NCI-H524 treated with DMSO at 0.1 percent for 48 hours (cell line): ENCODE measurements at places on chromosomes 4 and X.

- no peak for DNase-seq
Observed at GRCh38 chr4:102586002-102586643, 85.0 kb downstream of the NFKB1 start.

DNA sequence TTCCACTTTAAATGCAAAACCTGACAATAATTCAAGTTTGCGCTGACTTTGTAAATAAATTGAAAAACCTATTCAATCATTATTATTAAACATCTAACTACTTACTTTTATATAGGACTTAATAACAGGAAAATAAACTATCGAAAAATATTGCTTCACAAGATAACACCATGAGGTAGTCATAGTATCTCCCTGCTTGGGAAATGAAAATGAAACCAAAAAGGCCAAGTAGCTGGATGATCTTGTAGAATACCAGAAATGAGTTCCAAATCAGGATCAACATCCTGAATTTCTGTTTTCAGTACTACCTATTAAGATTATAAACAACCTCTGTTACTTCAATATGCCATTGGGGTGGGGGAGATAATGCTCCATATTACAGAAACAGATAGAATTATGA lies 58.9 kb downstream of the CHIC2 start:
- no peak for DNase-seq

DNA sequence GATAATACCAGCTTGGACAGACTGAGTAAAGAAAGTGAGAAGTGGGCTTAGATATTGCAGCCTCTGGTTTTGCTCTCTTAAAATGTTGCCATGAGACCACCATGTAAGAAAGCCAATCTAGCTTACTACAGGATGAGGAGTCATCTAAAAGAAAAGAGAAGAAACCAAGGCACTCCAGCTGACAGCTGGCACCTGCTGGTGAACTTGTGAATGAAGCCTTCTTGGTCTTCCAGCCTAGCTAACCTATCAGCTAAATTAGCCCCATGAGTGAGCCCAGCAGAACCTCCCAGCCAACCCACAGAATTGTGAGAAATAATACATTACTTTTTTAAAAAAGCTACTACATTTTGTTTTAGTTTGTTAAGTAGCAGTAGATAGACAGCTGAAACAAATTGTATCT lies 154.5 kb upstream of the QRFPR start:
- no peak for DNase-seq

DNA sequence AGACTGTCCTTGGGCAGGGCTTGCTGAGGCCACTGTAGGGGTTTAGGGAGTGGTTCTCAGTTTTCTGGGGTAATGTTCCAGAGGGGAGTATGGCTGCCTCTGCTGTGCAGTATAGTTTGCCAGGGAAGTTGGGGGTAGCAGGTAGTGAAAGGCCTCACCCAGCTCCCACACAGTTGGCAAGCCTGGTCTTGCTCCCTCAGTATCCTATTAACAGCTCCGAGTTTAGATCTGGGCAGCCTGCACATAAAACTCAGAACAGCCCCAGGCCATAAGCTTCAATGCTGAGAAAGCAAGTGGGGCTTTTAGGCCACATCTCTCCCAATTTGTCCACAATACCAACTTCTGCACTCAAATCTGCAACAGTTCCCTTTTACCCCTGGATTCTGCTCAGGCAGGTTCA lies 205.2 kb downstream of the GALNTL6 start:
- no peak for DNase-seq

- no peak for DNase-seq
Observed at GRCh38 chr4:127131527-127131926, 501.2 kb upstream of the INTU start.

DNA sequence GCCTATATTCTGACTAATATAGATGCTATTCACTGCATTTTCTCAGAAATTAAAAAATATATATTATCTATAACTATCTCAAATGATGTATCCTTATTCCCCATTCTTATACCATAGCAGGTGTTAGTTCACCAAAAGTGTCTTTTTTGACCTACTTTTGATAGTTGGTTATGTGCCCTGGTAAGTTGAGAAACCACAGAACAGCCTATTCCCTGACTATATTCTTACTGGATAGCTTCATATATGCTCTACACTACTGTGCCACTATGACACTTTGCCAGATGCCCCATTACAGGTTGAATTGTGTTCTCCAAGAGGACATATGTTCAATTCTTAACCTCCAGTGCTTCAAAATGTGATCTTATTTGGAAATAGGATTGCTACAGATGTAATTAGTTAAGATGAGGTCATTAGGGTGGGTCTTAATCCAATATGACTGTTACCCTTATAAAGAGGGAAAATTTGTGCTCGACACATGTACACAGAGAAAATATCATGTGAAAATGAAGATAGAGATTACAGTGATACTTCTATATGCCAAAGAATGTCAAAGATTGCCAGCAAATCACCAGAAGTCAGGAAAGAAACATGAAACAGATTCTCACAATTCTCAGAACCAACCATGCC lies 76.1 kb downstream of the LRBA start:
- peak; percentile 58 for DNase-seq

- DNase-seq: no peak
Observed at GRCh38 chr4:1505511-1506460, 99.5 kb upstream of the NKX1-1 start.

DNA sequence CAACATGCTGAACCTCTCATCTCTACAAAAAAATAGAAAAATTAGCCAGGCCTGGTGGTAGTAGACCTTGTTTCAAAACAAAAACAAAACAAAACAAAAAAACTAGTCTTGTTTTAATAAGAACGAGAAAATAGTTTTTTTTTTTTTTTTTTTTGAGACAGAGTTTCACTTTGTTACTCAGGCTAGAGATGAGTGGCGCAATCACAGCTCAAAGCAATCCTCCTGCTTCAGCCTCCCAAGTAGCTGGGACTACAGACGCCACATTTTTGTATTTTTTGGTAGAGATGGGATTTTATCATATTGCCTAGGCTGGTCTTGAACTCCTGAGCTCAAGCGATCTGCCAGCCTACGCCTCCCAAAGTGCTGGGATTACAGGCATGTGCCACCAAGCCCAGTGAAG lies 47.7 kb upstream of the UGDH start:
- no peak for DNase-seq

GRCh38 chr4:26325191-26325590 lies 4.4 kb downstream of the RBPJ start:
- DNase-seq: no peak

GRCh38 chr4:86300516-86300915 lies 59.3 kb downstream of the MAPK10 start:
- DNase-seq: no peak

- DNase-seq: no peak
Observed at GRCh38 chr4:40377512-40378365, 42.6 kb downstream of the CHRNA9 start.

DNA sequence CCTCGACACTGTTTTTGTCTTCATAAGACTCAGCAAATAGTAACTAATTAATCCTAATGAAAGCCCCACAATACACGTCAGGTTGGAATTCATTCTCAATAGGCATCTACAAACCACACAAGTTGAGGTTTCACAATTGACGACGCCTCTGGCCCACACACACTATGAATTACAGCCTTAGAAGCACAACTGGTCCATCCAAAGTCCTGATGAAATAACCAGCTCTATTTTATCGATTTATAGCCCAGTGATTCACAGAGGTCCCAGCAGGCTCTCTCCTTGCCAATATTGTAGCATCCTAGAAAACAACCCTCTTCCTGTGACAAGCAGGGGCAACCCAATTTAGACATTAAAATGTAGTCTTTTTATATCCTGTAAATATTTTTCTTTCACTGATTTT lies 112.1 kb downstream of the NR3C2 start:
- DNase-seq: no peak

GRCh38 chr4:26721685-26722084 lies 137.8 kb downstream of the TBC1D19 start:
- no peak for DNase-seq

- no peak for DNase-seq
Observed at GRCh38 chr4:95889662-95890061, 49.8 kb downstream of the PDHA2 start.

GRCh38 chr4:77358315-77358928 lies 201.4 kb downstream of the CCNG2 start:
- DNase-seq: no peak

DNA sequence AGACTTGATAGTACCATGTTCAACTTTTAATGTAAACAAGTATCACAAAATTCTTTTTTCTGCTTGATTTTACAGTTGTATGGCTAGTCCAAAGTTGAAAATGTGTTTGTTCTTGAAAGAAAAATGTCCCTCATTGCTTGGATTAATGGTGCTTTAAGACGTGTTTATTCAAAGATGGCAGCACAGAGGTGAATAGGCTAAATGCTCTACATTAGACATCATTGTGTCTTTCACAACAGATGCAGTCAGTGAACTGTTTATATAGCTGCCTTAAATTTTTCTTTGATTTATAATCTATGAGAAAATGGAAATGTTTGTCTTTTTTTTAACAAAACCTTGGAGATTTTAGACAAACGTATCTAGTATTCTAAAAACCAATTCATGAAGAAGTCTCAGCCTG lies 137.3 kb downstream of the BMPR1B start:
- no peak for DNase-seq

DNA sequence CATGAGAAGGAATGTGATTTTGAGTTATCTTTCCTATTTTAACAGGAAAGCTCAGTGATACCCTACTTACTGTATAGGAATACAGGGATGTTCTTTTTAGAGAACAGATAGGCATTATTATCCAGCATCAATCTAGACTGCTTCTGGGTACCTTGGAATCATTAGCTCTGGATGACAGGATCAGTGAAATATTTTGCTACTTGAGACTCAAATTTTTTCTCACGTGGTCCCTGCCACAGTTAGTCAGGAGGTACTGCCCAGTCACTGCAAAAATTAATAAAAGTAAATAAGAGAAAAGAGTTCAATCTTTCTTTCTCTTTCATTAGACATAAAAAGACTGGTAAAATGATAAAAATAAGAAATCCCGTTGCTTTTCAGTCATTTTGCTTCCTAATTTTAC lies 5.5 kb downstream of the ZNF827 start:
- DNase-seq: no peak

GRCh38 chrX:3346501-3347259 lies at the start of gene MXRA5:
MXRA5 (minus strand) TSS chrX:3346652; CDS start chrX:3343833, 2,819 bp downstream.
- DNase-seq: no peak

DNA sequence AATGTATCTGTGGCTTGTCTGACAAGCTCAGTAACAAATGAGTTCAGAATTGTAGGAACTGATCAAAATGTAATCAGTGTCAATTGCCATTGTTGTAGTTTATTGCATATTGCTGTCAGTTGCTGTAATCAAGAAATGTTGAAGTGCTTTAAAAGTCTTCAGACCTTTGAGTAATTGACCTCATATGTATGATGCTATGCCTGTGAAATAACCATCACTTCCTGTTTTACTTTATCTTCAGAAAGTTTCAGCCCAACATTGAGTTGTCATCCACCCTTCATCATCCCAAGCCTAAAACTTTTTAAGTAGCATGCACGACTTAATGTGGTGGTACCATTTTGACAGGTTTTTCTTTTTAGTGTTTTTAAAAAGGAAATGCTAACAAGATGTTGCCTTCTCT lies 212.4 kb downstream of the ARHGAP10 start:
- no peak for DNase-seq

GRCh38 chrX:41127477-41128192 lies 42.4 kb downstream of the USP9X start:
- DNase-seq: no peak

DNA sequence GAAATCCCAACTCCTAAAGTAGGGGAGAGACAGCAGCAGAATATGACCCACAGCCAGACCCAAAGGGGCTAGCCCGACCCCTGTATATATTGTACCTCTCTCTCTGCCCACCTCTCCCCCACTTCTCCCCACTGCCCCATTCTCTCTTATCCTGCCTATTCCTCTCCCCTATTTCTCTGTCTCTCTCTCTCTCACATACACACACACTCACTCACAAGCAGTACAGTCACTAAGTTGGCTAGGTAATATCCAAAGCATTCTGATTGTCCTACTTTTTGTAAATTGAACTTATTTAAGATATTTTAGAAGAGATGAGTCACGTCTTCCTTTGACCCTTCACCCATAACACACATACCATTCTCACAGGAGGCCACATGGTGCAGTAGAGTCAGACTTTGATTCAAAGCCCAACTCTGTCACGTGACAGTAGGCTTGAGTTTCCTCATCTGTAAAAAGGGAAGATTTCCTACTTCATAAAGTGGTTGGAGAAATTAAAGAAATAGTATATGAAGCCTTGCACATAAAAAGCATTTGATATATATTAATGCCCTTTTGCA lies 29.5 kb downstream of the SRPX2 start:
- no peak for DNase-seq

DNA sequence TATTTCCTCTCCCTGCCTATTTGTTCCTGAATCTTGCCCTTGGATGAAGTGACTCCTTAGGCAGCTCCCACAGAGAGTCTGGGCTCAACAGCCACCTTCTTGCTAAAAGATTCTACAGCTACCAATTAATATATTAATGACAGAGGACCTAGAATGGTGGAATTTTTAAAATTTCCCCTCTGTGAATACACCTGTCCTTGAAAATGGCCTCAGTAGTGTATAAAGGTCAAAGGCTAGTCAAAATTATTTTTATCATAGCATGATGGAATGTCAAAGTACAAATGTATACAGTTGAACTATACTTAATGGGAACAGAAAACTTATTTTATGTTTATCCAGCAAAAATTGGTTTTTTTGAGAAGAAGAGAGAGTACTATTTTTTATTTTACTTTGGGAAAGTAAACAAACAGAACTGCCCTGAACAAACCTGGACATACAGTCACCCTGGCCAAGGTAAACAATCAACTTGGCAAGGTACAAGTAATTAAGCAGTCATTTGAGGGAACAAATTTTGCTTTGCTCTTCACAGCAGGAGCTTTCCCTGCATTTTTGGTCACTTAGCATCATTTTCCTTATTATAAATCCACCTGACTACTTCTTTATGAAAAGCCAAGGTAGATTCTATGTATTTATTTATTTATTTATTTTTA lies 250.8 kb downstream of the INPP4B start:
- no peak for DNase-seq

DNA sequence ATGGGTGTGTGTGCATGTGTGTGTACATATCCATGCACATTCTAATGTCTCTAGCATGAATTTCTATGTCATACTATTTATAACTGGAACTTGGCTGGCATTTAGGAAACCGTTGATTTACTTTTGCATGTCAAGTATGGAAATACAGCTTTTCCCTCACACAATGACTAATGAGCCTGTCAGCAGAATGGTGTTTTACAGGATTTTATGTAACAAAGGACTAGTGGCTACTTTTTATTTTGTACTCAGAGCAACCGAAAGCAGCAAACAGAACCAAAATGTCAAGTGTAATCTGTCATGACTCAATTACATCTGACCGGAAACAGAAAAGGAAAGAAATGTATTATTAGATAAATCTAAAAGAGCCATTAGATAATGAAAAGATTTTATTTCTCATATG lies 1911.5 kb upstream of the AGA start:
- no peak for DNase-seq

GRCh38 chr4:3639613-3640586 lies 107.7 kb upstream of the LRPAP1 start:
- DNase-seq: no peak

- no peak for DNase-seq
Observed at GRCh38 chr4:158782551-158783360, 13.9 kb downstream of the FNIP2 start.

GRCh38 chr4:56235011-56235410 lies 152.3 kb downstream of the AASDH start:
- no peak for DNase-seq

GRCh38 chrX:38275615-38276014 lies 51.7 kb downstream of the RPGR start:
- DNase-seq: no peak

- no peak for DNase-seq
Observed at GRCh38 chr4:87559090-87559837, 30.1 kb upstream of the SPARCL1 start.
